ENCODE measurements at places on chromosomes 6 and 20.
A peak's percentile ranks its signal among the peaks of the same experiment; 100 is the strongest.

DNA sequence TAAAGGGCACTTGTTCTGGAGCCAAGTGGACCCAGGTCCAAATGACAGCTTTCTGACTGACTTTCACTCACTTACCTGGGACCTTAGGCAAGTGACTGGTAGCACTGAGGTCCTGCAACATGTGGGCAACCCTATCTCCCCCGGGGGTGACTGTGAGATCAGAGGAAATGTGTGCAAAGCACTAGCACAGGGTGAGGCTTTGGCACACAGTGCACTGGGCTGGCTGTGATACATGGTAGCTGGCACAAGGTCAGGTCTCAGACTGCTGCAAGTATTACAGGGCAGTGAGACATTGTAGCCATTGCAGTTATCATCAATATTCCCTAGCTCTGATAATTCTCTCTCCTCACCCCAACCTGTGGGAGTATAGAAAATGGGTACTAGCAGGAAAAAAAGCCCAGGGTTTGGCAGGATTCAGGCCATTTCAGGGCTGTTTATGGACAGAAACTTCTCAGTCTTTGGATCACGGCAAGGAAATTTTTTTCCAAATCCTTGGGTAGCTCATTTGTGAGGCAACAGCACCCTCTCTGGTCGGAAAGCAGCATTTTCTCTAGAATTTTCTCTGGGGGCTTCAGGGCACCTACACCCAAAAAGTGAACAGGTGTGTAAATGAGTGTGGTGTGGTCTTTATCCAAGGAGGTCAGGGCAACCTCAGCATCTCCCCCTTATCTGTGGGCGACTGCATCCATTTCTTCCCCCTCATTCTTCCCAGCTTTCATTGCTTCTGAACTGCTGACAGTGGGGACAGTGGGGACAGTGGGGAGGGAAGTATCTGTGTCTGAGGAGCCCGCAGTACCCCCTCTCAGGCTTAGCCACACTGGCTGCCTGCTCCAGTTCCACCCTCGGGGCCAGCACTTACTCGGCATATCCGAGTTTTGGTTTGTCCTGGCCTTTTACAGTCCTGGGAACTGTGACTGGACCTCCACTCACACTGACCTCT lies 148.7 kb upstream of the PHACTR3 start:
- DNase-seq, result no peak

- no peak for DNase-seq
These were observed 48.6 kb downstream of the TPD52L1 start for GRCh38 chr6:125201961-125202729.

- no peak for DNase-seq
These were observed 41.5 kb upstream of the ZNFX1 start for GRCh38 chr20:49319208-49319809.

- DNase-seq, result no peak
These were observed 622.3 kb upstream of the IMPG1 start for GRCh38 chr6:76694795-76695194.

- no peak for DNase-seq
These were observed 53.3 kb upstream of the TNFRSF21 start for GRCh38 chr6:47362857-47363461.

DNA sequence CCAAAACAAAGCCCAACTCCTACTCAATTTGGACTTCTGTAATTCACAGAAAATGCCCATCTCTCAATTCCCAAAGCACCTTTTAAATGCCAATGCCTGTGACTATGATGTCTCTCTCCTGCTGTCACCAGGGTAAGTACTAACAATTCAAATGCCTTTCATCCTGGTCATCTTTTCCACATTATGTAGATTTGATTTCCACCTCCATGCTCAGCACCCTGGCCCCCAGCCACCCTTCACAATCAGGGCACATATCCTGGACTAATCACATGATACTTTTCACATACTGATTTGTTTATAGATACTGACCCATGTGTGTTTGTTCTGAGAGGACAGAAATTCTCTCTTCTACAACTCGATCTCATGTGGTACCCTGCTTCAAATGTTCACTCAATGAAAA lies 236.3 kb downstream of the PTPRK start:
- no peak for DNase-seq

GRCh38 chr20:31664696-31665354 lies 27.1 kb downstream of the COX4I2 start:
- DNase-seq, result no peak

DNA sequence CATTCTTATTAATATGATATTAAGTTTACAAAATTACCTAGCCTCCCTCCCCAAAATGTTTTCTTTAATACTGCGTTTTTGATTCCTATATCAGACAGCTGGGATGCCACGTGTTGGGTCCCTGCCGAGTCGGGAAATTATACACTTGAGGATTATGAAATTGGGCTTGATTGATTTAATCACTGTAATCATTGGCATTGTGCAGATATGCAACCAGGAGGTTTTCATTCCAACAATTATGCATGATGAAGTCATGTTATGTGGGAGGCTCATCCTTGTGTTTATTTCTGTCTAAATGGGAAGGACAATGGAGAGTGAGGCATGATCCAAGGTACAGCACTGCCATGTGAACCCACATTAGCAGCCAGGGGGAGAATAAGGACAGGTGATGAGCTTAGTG lies 30.6 kb upstream of the RIPOR2 start:
- DNase-seq, result no peak

DNA sequence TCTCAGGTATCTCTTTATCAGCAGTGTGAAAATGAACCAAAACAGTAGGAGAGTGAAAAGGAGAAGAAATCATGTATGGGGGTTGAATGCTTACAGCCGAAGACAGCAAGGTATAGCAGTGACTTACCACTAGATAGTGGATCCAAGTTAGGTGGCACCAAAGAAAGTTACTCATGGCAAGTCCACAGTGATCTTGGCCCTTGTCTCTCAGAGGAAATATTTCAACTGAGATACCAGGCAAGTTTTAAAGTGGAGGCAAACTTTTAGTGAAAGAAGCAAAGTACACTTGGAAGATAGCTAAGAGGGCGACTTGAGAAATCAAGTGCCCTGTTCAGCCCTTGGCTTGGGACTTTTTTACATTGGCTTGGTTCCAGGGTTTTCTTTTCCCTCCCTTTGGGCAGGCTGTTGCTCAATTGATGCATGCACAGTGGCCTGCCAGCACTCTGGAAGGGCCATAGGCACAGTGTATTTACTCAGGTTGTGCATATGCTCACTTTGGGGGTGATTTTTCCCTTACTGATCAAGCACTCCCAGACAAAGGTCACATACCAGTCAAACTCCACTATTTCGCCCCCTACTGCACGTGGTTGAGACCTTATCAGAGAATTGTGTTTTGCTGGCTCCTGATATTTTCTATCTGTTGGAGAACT lies 329.5 kb upstream of the KHDRBS2 start:
- no peak for DNase-seq

GRCh38 chr6:53567701-53568100 lies 22.8 kb upstream of the GCLC start:
- no peak for DNase-seq

DNA sequence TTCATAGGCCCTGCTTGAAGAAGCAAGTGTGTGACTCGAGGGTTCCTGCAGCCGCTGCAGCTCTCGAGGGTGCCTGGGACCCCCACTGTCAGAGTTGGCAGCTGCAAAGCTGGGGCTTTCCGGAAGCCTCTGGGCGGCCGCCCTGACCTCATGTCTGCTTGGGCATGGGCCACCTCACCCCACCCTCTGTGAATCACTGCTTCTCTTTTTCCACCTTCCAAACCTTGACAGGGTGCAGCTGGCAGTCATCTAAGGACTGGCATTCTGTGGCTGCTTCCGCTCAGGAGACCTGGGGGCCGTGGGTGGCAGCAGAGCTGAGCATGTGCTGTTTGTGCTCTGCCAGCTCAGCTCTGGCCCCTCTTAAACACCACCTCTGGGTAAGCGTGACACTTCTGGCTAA lies 32.0 kb downstream of the ERMARD start:
- no peak for DNase-seq

GRCh38 chr20:32574296-32575226 lies 10.6 kb downstream of the NOL4L start:
- DNase-seq, result peak; percentile 46

- DNase-seq, result no peak
These were observed 68.1 kb downstream of the JAG1 start for GRCh38 chr20:10605547-10606195.

- no peak for DNase-seq
These were observed 383.6 kb downstream of the PREX1 start for GRCh38 chr20:48444249-48444648.

GRCh38 chr6:168988280-168988679 lies 265.4 kb downstream of the THBS2 start:
- DNase-seq, result no peak

DNA sequence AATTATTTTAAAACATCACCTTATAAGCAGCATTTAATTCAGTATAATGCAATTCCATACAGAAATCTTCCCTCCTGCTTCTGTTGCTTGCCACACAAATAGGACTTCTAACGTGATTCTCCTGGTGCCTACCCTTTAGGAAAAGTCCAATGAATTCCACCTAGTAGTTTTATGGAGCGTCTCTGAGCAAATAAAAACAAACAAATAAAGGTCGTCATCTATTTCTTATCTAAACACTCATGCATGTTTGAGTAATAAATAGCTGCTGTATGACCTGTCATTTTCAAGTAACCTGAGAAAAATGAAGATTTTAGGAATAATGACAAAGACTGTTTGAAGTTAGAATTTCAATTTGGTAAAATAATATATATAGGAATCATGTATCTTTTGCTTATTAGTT lies 102.7 kb downstream of the BMP5 start:
- no peak for DNase-seq

GRCh38 chr6:142827991-142828390 lies 117.0 kb downstream of the HIVEP2 start:
- no peak for DNase-seq

DNA sequence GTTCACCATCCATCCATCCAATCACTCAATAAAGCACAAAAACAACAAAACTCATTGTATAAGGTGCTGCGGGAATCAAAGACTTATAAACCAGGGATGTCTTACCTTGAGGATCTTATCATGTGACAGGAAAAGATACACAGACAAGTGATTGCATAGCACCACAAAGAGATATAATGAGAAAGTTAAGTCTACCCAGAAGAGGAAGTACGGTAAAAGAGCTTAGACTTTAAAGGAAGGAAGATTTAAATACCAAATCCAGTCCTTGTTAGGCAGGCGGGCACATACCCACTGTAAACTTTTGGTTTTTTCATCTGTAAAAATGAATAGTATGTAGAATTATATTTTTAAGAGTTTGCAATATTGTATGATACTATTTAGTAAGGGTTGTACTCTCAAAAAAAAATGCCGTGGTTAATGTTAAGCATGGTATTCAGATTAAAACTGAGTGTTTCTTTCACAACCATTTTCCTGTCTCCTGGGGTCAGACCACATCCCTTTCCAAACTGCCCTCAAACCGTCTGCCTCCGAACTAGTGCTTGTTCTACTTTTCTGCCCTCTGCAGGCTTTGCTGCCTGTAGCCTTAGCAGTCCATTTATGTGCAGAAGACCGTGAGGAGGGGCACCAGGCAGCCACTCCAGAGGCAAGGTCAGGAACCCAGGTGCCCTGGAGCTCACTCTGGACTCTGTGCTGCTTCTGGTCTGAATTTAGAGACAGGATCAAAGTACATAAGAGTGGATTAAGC lies 179.5 kb upstream of the SYNDIG1 start:
- DNase-seq, result peak; percentile 2

GRCh38 chr6:84688141-84688873 lies 76.1 kb downstream of the TBX18 start:
- no peak for DNase-seq

GRCh38 chr6:143160015-143160414 lies 99.3 kb downstream of the AIG1 start:
- DNase-seq, result no peak

GRCh38 chr6:105526225-105526872 lies 123.5 kb upstream of the PREP start:
- no peak for DNase-seq

DNA sequence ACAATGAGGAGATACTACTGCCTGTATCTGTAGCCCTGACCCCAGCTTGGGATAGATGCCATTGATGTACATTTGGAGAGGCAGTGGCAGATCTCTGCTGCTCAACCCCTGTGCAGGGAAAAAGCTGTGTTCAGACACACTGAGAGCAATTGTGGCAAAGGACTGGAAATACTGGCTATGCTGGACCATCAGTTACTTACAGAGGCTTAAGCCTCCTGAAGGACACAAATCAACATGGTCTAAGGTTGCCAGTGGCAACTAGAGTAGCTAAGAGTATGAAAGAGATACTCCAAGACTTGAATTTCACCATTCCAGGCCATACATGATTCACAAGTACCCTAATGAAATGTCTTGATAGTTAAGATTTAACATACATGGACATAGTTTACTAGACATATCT lies 32.4 kb upstream of the ENPP4 start:
- no peak for DNase-seq

DNA sequence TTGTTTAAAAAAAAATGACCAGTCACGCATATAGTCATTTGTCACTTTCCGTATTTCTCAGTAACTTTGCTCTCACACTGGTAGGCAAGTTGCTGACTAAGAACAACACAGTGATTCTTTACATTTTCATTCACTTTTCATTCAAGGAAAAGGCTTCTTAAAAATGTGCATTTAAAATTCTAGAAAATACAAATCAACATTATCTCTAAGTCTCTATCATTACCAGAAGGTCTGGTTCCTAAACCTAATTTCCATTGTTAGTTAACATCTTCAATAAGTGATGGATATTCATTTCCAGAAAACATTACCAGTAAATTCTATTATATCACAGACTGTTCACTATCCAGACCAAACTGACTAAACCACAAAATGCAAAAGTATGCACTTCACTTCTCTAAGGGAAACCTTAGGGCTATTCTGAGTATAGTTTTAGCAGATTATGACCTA lies 115.3 kb downstream of the AHI1 start:
- DNase-seq, result no peak

- DNase-seq, result peak; percentile 39
These were observed 49.4 kb upstream of the ARMC2 start for GRCh38 chr6:108798670-108799353.

DNA sequence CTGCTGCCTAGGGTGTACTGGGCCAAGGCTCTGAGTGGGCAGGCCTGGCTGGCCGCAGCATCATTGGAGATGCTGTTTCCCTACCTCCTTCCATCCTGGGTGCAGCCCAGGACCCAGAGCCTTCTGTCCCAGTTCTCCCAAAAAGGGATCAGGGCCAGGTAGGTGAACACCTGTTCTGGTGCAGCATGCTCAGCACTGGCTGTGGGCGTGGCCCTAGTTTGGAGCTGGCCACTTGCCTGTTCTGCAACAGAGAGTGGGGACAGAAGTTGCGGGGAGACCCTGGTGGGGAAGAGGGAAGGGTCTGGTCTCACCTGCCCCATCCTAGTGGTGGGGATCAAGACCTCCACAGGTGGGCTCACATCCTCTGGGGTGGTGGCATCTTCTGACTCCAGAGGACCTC lies 1.4 kb upstream of the ARMC12 start:
- no peak for DNase-seq

DNA sequence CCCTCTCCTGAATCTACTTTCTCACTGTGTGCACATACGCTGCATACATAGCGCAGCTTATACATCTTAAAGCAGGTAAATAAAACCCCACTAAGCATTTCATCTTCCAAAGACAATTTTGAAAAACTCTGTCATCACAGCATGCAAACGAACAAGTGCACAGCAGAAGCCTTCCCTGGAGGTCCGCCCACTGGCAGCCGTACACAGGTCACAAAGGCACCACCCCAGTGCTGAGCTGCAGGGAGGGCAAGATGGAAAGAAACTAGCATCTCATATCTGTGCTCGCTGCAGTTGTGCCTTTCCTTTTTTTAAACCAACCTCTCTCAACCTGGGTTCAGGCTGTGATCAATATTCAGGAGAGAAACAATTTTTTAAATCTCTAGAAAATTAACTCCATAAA lies 73.3 kb downstream of the HUS1B start:
- DNase-seq, result no peak

- no peak for DNase-seq
These were observed 304.2 kb downstream of the ADGRG6 start for GRCh38 chr6:142605922-142606485.

Measured in stimulated activated CD4-positive, alpha-beta T cell treated with anti-CD3 and anti-CD28 coated beads, Interleukin-2, amount 100 ng/mL, for 48 hours (primary cell).